ENCODE measurements at places on chromosomes 7 and 10.

GRCh38 chr10:87696922-87697745 is 37.5 kb downstream of the PAPSS2 start:
- DNase-seq = no peak

GRCh38 chr10:35307297-35307696 is 29.0 kb upstream of the CCNY start:
- no peak for DNase-seq

DNA sequence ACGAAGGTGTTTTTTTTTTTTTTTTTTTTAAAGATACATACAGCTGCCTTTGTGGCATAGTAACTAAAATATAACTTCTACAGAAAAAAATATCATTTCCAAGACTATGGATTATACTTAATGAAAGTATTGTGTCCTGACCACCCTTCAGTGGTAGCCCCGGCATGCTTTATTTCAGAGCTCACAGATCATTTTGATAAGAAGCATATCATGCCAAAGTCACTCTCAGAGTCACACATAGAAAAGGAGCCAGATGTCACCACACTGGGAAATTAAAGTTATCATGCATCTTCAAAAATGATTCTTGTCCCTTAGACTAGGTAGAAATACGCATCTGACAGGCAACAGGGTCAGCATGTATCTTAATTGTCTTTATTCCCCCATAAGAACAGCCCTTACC is 3.0 kb downstream of the ADARB2 start:
- no peak for DNase-seq

GRCh38 chr10:84944187-84944586 is 615.8 kb downstream of the CCSER2 start:
- no peak for DNase-seq

DNA sequence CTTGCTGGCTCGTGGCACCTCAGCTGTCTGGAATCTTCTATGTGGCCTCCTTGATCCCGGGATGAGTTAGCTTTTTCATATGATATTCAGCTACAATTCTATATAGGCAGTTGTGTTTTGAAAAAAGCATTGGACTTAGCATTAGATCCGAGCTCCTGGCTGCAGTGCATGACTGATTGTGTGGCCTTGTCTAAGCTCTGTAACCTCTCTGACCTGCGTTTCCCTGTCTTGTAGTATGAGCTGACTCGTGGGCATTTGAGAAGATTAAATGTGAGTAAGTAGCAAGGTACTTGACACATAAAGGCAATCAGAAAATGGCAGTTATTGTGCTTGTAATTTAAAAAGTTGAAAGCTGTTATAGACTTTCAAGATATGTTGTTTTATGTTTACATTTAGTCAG is 85.9 kb downstream of the CCNY start:
- no peak for DNase-seq

DNA sequence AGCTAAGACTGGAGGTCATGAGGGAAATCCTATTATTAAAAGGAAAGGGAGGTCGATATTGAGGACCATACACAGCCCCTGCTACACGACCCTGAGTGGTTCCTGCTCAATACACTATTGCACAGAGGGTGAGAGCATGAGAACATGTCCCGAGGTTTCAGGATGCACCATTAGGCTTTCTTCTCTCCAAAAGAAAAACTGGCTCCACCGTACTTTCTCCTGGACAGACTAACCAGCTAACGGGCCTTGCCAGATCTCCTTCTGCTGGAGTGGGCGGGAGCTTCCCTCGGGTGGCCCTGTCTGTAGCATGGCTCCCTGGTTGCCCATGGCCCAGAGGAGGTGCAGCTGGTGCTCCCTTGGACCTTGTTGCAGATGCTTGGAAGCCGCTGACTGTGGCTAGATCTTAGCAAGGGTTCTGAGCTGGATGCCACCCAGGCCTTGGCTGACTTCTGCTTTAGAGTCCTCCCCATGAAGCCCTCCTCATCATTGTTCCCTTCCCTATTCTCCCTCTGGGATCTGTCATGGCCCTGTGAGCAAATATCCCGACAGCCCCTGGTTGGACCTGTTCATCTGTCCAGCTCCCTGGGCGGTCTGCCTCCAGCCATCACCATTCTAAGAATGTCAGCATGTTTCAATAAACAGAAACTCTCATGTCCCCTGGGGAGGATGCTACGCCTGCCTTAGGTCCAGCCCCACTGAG is 52.9 kb upstream of the SHH start:
- DNase-seq = no peak

DNA sequence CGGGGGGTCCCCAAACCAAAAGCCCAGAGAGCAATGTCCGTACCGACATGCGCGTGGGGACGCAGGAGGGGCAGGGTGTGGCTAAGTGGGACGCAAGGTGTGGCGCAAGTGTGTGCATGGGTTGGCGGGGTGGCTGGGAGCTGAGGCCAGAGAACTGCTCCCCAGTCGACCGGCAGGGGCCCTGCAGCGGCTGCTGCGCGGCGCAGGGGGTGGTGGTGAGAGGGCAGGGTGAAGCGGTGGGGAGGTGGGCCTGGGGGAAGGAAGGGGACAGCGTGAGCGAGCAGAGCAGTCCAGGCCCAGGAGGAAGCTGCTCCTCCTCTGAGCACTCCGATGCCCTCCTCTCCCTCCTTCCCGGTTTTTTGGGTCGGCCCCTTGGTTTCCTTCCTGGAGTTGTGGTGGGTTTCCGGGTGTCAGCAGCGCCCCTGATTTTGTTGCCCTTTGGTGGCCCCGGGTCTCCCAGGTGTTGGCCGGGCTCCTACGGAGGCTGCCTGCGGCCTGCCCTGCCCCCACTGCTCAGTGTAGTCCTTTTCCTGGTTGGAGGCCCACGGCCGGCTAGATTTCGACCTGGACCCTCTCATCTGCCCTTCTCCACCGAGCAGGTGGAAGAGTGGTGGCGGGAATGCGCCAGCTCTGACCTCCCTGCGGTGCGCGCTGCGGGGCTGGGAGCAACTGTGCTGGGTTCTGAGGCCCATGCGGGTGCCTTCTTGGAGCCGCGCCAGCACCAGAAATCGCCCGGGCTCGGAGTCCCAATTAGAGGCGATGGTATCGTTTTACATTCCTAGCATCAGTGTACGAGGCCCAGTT is 40.5 kb upstream of the COMTD1 start:
- no peak for DNase-seq

DNA sequence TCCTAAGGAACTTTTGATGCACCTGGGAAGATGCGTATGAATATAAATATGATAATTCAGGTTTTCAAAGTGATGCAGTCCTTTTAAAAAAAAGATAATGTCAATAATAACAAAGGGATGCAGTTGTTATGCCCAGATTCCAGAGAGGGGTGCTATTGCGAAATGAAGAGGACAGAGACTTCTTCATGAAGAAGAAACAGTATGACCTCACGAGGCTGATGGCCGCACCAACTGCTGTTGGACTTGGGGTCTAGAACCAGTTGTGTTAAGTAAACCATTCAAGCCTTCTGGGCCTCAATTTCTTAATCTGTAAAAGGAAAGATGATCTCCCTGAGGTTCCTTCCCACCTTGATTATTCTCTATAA is 55.1 kb downstream of the LYZL2 start:
- no peak for DNase-seq

DNA sequence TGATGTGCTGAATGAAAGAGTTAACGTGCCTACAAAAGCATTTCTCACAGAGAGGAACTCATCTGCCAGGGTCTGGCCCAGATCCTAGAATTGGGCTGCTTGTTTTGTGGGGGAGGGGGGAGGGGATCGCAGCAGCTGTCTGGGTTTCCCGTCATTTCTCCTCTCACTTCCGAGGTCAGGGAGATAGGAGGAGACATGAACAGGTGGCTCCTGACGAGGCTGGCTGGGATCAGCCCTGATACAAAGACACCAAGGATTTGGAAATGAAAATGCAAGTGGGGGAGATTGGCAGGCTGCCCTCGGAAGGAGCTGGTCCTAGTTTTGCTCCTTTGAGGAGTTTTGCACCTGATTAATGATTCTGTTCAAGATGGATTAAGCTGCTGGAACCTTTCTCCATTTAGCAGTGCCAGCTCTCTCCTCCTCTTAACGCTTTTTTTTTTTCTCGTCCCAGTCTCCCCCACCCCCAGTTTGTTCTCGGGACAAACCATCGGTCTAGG is 86.8 kb upstream of the KMT2C start:
- DNase-seq = no peak
